ENCODE measurements at places on chromosomes 2 and 18. TPM values are rescaled to one million over a fixed set of nuclear protein-coding genes. Genes with fewer than 3 reads are reported as not detected.

ABCG5 gene
- not detected for total RNA-seq

QPCT gene
- total RNA-seq = 3.2 TPM

DSC1 gene
- total RNA-seq = not detected

LIMS2 gene
- 27.8 TPM for total RNA-seq

DNA sequence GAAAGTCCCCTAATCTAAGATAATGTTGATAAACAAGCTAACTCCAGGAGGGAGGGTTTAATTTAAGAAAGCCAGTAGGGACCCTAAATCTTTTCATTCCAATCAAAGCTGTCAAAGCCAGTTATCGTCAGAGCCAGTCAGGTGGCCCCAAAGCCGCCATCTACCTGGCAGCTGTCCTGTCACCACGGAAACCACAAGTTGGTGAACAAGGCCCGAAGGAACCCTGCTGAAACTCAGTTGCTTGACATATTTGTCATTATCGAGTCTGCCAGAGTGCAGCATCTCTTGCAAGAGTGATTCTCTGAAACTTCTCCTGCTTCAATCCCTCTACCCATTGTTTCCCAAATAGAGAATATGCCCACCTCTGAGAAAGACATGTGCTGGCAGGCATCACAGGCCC, 30.8 kb upstream of the POLE4 start:
- no peak overlapping the region for H3K4me3 ChIP-seq
- no peak overlapping the region for H3K27ac ChIP-seq
- H3K36me3 ChIP-seq = no peaks in the 10 kb centered on the region
- no peak for DNase-seq

Measured in thyroid gland (tissue), 4 donors.